HAP-1 (cell line): ENCODE measurements at places on chromosomes 12 and 14.

DNA sequence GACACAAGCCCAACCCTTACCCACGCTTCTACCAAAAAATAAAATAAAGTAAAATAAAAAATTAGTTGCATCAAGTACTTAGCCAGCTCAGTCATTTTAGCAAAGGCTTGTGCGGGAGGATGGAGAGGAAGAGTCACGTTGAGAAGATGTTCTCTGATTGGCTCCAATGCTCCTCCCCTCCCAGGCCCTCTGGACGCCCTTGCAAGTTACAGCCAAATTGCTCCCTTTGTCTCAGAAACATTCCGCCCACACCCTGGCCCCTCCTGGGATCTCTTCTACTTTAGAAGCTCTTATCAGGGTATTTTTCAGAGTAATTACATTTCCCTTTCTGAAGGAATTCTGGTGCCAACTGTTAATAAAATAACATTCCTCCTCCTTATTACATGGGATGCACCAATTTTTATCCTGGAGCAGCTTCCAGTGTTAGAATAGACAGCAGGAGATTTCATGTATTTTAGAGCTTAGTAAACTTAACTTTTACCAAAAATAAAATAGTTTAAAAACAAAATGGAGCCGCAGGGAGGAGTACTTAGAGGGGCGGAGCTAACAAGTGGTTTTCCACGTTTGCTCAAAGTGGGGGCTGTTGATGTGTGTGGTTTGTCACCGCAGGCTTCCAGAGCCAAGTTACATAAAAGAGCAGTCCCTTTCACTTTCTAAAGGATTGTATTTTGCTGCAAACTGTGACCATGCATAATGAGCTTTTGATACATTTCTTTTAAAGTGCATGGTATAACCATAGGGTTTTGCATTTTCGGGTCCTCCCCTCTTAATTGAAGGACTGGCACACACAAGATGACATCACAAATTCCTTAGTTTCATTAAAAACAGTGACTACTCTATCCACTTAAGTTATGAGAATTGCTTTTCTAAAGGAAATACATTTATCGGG is 71.7 kb upstream of the RAP1B start:
- peak; percentile 50 for DNase-seq

GRCh38 chr14:55353686-55354467 is 57.8 kb downstream of the ATG14 start:
- no peak for DNase-seq

DNA sequence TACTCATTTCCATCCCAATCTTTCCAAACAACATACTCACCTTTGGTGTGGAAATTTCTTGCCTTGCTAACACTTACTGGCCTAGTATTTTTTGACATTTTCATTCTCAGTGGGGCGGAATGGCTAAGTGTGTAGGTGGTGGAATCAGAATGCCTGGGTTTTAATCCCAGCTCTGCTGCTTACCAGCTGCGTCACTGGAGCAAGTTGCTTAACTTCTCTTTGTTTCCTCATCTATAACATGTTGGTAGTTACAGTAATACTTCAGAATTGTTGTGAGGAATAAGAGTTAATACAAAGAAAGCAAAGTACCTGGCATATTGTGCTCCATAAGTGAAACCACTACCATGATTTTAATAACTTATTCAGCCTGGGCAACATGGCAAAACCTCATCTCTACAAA is 3.0 kb upstream of the FAM177A1 start:
- no peak for DNase-seq

DNA sequence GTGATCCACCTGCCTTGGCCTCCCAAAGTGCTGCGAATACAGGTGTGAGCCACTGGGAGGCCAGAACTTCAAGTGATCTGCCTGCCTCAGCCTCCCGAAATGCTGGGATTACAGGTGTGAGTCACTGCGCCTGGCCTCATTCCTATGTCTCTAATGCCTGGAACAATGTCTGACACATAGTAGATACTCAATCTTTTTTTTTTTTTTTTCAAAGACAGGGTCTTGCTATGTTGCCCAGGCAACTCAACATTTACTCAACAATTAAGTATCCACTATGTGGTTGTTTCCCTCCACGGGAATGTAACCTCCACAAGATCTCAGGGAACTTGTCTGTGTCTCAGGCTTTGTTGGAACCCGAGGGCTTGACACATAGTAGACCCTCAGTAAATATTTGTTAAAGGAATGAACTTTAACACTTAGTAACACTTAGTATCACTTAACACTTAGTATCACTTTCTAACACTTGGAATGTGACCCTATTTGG is 3.0 kb upstream of the TMEM120B start:
- DNase-seq, result no peak

GRCh38 chr14:105999361-106000028 is 473.1 kb downstream of the TMEM121 start:
- DNase-seq, result peak; percentile 69

GRCh38 chr14:96309133-96309895 is 53.3 kb downstream of the BDKRB1 start:
- no peak for DNase-seq

DNA sequence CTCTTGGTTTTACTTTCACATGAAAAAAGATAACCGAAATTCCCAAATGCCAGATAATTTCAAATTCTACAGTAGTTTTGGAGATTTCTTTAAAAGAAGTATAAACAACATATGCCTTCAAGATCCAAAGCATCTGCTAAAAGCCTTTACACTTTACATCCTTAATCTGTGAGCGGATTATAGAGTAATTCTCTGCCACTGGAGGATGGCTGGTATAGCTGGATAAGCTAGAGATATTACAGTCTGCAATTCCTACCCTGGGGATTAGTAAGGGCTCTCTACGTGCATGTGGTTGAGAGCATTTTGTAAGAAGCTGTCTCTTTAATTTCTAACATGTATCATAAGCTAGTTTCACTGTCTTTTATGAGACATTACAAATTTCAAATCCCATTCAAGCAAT is 240.3 kb upstream of the HMGA2 start:
- DNase-seq, result no peak

DNA sequence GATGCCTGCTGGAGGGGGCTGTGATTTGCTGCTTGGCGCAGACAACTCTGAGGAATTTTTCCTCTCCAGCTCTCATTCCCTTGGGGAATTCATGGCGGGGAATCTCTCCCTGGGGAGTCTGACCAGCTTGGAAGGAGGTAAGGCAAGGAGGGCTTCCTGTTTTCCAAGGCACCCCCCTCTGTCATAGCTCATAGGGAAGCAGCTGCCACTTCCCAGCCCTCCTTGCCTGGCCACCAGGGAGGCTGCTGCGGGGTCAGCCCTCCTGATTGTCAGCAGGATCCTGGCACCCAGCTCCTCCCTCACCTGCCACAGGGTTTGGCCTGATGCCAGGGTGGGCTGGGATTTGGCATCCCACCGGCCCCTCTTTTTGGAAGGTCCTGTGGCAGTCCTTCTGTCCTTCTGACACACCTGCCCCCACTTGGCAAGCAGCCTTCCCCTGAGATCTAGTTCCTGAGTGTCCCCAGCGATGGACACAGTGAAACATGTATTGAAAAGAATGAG is 74.9 kb downstream of the TSPAN9 start:
- DNase-seq, result no peak

DNA sequence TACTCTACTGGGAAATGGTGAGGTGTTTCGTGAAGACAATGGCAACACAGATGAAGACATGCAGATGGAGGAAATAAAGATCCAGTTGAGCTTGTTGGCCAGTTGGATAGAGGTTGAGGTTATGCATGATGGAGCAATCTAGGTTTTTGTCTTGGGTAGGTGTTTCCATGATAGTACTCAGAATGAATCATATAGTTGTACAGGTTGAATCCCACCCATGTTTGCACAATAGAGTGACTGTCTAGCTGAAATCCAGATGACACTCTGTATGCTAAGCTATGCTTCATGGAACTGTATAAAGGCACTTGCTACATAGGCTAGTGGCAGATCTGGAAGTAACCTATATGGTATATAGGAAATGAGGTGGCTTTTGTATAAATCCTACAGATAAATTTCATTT is 264.9 kb downstream of the NAV3 start:
- no peak for DNase-seq

DNA sequence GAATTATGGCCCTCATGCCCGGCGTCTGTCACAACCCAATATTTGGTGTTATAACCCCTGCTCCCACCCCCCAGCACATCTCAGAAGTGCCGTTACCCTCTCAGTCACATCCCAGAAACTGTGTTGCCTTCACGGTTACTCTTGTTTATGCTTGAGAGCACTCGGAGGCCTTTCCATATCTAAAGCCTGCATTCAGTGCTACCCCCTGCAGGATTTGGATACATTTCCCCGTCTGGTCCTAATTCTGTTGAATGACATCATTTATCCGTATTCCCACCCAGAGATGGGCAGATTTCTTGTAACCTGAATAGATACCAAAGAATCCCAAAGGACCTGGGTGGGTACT is 19.1 kb upstream of the FOS start:
- DNase-seq, result no peak

- no peak for DNase-seq
These were observed 76.0 kb downstream of the DENND5B start for GRCh38 chr12:31514912-31515311.

DNA sequence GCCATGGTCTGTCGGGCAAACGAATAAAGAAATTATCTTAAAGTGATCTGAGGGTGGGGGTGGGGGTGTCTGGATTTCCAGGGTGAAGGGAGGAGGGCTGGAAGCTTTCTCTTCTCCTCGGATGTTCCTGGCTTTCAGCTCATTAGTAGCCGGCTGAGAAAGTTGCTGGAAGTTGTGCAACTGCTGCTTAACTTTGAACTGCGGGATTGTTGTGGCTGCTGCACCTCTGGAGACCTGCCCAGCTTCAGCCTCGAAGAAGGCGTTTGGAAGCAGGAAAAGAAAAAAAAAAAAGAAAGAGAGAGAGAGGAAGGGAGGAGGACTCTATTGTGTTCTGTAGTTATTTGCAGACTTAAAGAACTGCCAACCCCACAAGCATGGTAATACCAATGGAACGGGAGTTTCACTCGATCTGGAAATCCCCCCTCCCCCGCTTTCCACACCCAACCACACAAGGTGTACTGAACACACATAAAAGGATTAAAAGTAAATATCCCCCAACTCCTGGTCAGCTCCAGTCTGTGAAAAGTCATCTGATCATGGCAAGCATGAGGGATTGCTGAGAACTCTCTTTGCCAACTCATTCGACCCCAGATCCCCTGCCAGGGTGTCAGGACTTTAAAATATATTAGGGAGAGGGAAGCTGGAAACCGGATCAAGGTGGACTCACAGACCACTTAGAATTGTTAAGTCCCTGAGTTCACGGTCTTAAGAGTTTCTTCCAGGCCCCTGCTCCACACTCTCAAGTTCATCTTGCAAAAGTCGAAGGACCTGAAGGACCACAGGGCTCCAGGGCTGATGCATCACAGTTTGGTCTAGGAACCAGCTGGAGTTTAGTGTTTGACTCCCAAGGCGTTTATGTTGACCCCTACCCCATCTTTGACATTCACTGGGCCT is at the start of gene RASSF9:
Gene RASSF9 (minus strand): TSS at position 213 of the 894 bp plus-strand sequence. CDS start 208 bp downstream, at position 5.
- no peak for DNase-seq
